Activated CD4-positive, alpha-beta T cell treated with anti-CD3 and anti-CD28 coated beads for 36 hours (primary cell): ENCODE measurements at places on chromosomes 13 and 19.

GRCh38 chr13:85266771-85267170 lies 532.4 kb downstream of the SLITRK6 start:
- no peaks in the 10 kb centered on the region for H3K4me1 ChIP-seq
- no peaks in the 10 kb centered on the region for H3K27me3 ChIP-seq
- no peak overlapping the region for H3K27ac ChIP-seq
- H3K36me3 ChIP-seq: no peaks in the 10 kb centered on the region
- DNase-seq: no peak

- no peak overlapping the region for H3K27ac ChIP-seq
- no peaks in the 10 kb centered on the region for H3K36me3 ChIP-seq
- H3K4me3 ChIP-seq: no peak overlapping the region
- no peak for DNase-seq
- no peaks in the 10 kb centered on the region for H3K27me3 ChIP-seq
- H3K4me1 ChIP-seq: no peaks in the 10 kb centered on the region
Observed at GRCh38 chr13:32021785-32022184, 9.8 kb upstream of the FRY start.

DNA sequence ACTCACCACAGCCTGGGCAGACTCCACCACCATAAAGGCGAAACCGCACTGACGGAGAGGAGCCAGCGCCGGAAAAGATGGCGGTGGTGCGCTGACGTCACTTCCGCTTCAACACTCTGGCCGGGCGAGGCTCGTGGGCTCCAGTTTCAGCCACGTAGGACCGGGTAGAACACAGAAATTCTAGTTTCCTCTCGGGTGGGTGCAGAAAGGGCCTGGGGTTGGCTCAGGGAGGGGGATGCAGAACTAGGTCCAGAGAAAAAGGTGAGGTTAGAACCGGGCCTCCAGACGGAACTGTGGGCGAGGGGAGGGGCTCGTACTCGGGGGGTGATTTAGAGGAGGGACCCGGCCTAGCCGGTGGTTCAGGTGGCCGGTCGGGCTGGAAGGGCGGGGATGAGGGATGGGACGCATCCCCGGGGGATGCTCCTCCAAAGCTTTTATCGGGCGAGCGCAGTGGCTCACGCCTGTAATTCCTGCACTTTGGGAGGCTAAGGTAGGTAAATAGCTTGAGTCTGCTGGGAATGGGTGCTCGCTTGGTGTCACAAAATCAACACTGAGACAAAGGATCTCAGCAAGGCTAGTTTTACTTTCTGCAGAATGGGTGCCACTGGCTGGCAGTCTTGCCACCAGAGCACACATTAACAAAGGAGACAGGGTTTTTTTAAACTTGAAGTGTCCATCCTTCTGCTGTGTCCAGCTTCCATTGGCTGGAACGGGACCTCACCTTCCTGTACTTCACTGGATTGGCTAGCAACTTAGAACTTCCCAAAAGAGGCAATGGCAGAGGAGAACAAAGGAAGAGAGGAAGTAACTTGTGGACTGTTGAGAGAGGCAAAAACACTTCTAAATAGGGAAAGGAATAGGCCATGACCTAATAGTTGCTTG lies at the start of gene ZNF561:
TSS of gene ZNF561 (minus strand) at position 77 of the 882 bp plus-strand sequence. CDS start 1,776 bp downstream, outside the sequence.
- H3K4me3 ChIP-seq: peak within 1 kb of the TSS; percentile 89
- H3K4me1 ChIP-seq: peaks cover 23% of the 10 kb centered on the region
- no peaks in the 10 kb centered on the region for H3K27me3 ChIP-seq
- peak; percentile 93 for DNase-seq
- H3K36me3 ChIP-seq: peaks cover 32% of the 10 kb centered on the region

- no peak overlapping the region for H3K27ac ChIP-seq
- peaks cover 35% of the 10 kb centered on the region for H3K27me3 ChIP-seq
- no peaks in the 10 kb centered on the region for H3K36me3 ChIP-seq
- H3K4me1 ChIP-seq: peaks cover 17% of the 10 kb centered on the region
Observed at GRCh38 chr19:47435883-47436417, 16.6 kb upstream of the MEIS3 start.

- peaks cover 25% of the 10 kb centered on the region for H3K4me1 ChIP-seq
- no peak overlapping the region for H3K4me3 ChIP-seq
- no peak for DNase-seq
- H3K27me3 ChIP-seq: no peaks in the 10 kb centered on the region
- peak overlapping the region; percentile 35 for H3K27ac ChIP-seq
Observed at GRCh38 chr13:98471934-98472333, 105.0 kb downstream of the STK24 start.

DNA sequence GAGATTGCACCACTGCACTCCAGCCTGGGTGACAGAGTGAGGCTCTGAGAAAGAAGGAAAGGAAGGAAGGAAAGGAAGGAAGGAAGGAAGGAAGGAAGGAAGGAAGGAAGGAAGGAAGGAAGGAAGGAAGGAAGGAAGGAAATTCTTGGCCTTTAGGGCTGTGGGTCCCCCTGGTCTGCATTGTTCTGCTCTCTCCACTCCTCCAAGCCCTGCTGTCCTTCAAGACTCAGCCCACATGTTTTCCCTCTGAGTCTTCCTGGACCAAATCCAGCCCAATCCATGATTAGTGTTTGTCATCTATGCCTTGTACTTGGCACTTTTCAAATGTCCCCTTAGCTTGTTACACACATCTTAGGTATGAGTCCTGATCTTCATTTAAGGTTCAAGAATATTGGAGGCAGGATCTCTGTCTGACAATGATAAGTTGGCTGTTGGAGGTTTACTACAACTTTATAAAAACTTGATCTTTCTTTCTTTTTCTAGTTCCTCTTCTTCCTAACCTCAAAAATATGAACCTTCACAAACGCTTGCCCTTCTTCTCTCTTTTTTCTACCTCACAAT lies 48.8 kb upstream of the INTS6 start:
- peaks cover 2% of the 10 kb centered on the region for H3K27me3 ChIP-seq
- no peak for DNase-seq
- no peak overlapping the region for H3K4me3 ChIP-seq
- peak overlapping the region; percentile 73 for H3K27ac ChIP-seq
- peaks cover 29% of the 10 kb centered on the region for H3K4me1 ChIP-seq
